ENCODE measurements at places on chromosomes 7 and 10.

GRCh38 chr10:34200355-34200901, 614.7 kb downstream of the PARD3 start:
- peak; percentile 25 for DNase-seq

DNA sequence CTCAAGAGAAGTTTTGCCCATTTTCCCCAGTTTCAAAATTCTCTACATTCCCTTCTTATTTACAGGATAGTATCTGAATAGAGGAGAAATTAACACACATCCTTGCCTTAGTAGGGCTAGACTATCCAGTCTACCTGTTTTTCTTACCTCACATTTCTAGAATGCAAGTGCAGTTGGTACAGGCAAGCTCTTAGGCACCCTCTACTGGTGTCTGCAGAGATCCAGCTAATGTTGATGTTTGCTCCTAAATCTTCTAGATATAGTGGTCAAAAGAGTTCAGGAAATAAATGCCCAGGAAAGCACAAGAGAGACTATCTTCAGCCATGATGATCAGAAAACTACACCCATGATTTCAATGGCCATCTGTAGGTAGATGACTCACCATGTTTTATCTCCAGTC, 205.3 kb downstream of the HTR7 start:
- DNase-seq: no peak

DNA sequence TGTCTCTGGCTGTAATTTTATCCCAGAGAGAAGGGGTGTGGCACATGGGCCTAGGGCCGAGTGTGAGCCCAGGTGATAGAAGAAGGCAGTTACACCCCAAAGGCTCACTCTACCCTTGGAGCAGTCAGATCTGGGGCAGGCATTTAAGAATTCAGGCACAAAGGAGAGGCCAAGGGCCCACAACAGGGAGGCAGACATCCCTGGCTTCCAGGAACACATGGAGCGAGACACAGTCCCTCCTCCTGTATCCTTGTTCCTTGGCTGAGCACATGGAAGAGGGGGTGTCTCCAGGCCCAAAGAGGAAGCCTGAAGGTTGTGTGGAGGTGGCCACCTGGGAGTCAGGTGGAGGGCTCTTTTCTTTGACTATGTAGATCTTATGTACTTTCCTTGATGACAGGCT, 286.2 kb downstream of the RPS24 start:
- DNase-seq: no peak

- no peak for DNase-seq
These were observed 92.2 kb downstream of the PRKCQ start for GRCh38 chr10:6487920-6488319.

DNA sequence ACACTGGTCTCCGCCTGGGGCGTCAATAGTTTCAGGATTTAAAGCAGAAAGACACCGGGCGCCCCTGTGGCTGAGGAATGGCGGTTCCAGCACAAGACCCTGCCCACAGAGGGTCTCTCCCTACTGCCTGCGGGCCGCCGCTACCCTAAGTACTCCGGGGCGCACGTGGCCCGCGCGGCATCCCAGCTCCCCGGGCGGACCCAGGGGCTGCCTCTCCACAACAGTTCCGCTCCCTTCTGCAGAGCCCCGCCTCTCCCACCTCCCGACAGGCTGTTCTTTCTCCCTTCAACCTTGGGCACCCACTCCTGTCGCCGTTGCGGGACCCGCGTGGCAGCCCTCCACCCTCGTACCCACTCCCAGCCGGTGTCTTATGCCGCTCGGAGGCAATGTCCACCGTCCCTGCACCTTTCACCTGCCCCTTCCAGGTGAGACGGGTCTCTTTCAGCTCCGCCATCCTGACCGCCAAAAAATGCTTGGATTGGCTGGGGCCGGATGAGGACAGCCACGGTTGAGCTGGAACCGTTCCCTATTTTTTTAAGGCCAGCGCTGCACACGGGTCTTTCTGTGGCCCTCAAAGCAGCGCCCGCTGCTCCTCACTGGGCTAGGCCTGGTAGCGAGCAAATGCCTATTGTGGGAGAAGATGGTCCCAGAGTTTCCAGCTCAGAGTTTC, 1.6 kb upstream of the NKX2-3 start:
- DNase-seq: no peak

DNA sequence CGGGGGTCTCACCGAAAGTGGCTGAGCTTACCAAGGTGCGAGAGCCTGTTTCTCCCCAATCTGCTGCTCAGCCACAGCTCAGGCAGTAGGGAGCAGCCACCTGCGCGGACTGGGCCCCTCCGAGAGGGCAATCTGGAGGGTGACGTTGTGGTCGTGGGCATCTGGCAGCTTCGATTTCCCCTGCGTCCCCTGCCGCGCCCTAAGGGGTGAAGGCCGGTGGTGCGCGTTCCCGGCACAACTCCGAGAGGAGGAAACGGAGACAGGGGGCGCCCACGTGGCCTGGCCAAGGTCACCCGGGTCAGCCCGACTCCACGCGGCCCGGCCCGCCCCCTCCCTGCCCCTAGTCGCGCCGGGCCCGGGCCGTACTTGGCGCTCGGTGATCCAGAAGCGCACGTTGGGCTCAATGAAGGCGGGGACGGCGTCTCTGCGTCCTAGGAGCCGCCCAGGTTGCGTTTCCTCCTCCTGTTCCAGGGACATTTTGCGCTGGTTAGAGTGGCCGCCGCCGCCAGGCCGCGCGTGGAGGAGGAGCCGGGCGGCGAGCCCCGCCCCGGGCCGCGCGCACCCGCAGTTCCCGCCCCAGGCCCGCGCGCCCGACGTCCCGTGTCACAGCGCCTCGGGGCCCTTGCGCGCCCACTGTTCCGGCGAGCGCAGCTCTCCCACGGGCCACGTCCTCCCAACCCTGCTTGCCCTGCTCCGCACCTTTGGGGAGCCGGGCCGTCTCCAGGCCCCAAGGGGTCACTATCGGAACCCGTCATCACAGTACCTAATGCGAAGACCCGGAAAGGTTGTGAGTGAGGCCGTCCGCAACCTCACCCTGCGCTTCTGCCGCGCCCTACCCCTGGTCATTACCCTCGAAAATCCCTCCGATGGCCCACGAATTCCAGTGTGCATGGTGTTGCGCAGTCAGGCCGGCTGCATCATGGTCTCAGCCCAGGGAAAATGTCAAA, at the start of gene SFXN4:
Gene SFXN4 (minus strand): TSS at position 544 of the 947 bp plus-strand sequence. CDS start 67 bp downstream, at position 477.
- DNase-seq: peak; percentile 55

GRCh38 chr7:7122701-7123281, 59.6 kb upstream of the C1GALT1 start:
- DNase-seq: peak; percentile 83

GRCh38 chr7:40530292-40530691, 395.5 kb downstream of the SUGCT start:
- peak; percentile 72 for DNase-seq

DNA sequence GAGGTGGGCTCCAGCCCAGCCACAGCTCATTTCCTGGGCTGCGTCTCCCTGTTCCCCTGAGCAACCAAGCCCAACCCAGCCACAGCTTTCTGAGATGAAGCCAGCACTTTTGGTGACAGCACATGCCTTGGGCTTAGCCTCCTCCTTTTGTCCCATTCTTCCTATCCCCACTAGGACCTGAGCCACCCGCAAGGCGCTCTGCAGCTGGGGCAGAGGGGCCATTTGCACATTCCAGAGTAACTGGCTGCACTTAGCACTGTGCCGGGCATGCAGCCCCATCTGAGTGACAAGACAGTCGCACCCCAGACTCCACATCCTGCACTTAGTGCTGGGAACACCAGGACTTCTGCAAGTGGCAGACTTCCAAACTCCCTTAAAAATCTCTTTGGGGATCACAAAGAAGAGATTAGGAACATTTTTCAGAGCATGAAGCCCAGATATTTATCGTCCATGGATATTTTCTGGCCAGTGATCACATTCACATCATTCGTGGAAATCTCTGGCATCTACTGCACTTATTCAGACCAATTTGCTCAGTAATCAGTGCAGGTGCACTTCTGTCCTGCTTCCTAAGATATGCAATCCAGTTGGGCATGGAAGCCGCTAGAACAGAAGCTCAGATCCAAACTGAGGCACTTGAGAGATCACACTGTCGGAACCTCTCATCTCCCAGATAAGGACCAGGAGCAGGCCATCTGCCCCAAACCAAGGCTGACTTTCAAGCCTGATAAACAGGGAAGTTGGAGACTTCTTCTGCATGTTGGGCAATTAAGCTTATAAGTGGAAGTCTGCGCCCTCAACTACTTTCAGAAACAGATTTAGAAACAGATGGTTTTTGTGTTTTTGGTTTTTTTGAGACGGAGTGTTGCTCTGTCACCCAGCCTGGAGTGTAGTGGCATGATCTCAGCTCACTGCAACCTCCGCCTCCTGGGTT, 26.4 kb downstream of the CHST15 start:
- DNase-seq: no peak

- DNase-seq: no peak
These were observed 24.9 kb downstream of the C10orf120 start for GRCh38 chr10:122674781-122675180.

DNA sequence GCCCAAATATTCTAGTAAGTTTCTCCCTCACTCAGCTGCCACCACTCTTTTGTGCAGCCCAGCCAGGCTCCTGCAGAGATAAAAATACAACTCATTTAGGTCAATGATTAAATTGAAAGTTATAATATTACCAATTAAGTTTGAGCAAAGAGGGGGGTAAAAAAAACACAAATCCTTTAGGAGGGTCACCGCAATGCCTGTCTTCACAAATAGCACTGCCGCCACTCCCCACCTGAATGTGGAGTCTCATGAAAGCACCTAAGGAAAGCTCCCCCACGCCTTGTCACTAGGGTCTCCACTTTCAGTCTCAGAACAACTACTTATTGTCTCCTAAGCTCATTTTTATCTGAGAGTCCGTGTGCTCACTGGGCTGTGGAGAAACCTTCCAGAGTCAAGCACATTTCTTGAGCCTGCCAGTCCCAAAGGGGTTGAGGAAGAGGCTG, 148.7 kb downstream of the FGFR2 start:
- DNase-seq: no peak

- peak; percentile 71 for DNase-seq
These were observed 267.8 kb downstream of the PARD3 start for GRCh38 chr10:34547291-34547690.

DNA sequence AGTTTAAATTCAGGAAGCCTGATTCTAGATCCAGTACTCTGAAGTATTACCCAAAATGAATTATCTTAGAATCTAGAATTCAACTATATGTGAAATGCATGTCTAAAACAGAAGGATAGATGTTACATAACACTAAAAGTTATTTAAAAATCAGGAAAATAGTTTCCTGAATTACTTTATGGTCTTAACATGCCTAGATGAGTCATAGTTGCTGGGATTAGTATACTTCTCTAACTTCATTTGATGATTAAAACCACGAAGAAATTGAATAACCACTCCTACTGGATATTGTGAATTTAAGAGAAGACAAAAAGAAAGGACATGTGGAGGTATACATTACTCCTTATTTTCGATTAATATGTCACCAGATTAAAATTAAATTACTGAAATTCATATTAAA, 65.5 kb downstream of the ATAD1 start:
- peak; percentile 75 for DNase-seq

DNA sequence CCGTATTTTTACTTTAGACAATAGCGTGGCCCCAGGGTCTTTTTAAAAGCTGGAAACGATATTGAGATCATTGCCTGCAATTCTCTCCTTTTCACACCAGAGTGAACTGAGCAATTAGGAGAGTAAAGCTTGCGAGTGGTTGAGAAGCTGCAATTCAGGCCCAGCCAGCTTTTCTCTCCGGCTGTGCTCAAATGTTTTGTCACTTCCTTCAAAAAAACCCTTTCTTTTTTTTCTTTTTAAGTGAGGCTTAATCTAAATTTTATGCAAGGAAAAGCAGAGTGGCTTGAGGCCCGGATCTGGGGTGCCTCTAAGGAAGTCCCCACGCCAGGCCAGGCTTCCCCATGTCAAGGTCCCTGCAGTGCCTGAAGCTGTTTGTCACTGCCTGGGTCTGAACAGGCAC, 433.9 kb downstream of the GLRX3 start:
- no peak for DNase-seq

- no peak for DNase-seq
These were observed 269.2 kb downstream of the NRG3 start for GRCh38 chr10:82144153-82144552.

GRCh38 chr7:143245123-143245522, 18.1 kb upstream of the GSTK1 start:
- peak; percentile 28 for DNase-seq

- DNase-seq: no peak
These were observed 2.5 kb upstream of the GPR146 start for GRCh38 chr7:1041551-1042491.

- DNase-seq: no peak
These were observed 7.8 kb downstream of the WIPI2 start for GRCh38 chr7:5197811-5198210.

GRCh38 chr10:102302611-102303010, 57.3 kb downstream of the GBF1 start:
- DNase-seq: no peak

- peak; percentile 56 for DNase-seq
These were observed 225.6 kb downstream of the AHR start for GRCh38 chr7:17523813-17524739.

DNA sequence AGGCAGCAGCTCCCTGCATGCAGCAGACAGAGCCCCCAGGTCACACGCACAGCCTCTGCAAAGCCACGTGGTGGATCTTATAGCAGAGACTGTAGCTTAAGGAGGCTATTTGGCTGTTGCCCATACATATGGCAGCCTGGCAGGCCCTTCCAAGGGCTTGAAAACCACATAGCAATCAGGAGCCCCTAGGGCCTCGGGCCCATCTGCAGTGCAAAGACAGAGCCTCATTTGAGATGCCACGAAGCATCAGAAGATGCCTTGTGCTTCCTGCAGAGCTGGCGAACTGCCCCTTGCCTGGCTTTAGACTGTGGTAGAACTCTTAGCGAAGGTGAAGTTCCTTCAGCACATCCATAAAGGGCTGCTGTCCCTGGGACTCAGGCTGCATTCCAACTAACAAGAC, 309.9 kb downstream of the GRID1 start:
- DNase-seq: no peak

GRCh38 chr7:139548302-139549028, 25.0 kb downstream of the CLEC2L start:
- no peak for DNase-seq

DNA sequence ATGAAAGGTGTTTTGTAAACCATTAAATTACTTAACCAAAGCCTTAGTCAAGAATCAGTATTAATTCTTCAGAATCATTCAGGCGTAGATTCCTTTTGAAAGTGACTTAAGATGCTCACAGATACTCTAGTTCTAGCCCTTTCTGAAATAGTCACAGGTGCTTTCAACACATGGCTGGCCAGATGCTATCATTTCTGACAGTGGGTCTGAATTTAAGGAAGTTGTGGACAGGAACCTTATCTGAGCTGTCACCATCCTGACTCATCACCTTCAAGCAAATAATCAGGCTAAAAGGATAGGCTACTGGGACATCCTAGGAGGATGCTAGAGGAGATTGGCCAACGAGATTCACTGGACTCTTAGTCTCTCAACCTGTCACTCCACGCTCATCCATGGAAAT, 501.5 kb downstream of the LRMDA start:
- no peak for DNase-seq

Measured in fibroblast of skin of abdomen (primary cell).